ENCODE measurements at places on chromosomes 6 and 20.

GRCh38 chr6:1079525-1079924, 232.4 kb upstream of the FOXQ1 start:
- no peak for DNase-seq

GRCh38 chr6:158457616-158458278, 102.1 kb upstream of the TMEM181 start:
- no peak for DNase-seq

DNA sequence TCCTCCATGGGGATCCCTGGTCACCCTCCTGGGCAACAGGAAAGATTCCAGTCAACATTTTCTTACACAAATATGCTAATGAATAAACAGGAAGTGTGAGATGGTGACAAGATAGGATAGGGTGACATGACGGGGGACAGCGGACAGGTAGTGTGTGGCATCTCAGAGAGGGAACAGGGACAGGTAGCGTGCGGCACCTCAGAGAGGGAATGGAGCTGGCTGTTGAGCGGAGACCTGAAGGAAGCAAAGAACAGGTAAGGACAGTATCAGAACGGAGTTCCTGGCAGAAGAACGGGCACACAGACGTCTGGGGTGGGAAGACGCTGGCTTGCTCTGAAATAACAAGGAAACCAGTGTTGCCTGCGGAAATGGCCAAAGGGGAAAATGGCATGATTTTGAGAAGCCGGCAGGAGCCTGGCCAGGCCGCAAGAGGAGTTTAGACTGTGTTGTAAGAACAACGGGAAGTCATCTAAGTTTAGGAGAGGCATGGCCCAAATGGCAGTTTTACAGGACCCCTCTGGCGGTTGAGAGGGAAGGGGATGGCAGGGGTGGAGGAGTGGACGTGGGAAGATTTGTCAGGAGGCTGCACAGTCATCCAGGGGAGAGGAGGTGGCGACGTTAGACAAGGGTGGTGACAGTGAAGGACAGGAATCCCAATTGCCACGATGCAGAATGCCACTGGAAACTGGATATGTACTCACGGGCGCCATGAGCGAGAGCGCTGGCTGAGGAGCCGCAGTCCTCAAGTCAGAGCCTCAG, 111.6 kb downstream of the JPH2 start:
- no peak for DNase-seq

- DNase-seq = no peak
Observed at GRCh38 chr6:100379386-100379785, 85.3 kb downstream of the SIM1 start.

- no peak for DNase-seq
Observed at GRCh38 chr6:39852324-39852723, 60.1 kb downstream of the DAAM2 start.

GRCh38 chr6:79750806-79751205, 119.7 kb downstream of the SH3BGRL2 start:
- DNase-seq = no peak

DNA sequence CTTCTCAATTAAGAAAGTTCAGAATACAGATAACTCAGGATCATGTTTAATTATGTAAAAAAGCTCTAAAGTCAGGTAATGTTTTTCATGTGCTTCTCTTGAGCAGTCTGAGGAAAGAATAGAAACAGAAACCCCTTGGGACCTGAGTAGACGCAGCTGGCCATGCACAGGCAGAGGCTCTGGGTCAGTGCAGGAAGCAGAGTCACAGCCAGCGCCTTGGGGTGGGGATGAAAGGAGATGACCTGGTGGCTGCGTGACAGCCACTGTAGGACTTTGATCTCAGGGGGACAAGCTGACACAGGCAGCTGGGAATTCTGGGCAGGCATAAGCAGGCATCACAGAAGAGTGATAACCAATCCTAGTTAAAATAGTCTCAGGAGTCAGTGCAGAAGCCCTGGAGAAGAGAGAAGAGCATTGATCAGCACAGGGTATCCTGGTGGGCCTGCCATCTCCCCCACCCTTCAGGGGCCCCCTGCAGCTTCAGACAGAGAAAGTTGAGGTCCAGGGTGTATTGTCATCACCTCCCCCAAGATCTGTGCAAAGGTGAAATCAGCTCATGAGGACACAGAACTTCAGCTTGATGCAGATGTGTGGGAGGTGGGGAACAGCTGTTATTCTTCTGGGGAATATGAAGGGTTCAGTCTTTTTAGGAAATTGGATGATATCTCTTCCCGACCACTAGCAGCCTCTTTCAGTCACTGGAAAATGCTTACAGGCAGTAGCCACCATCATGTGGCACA, 6.4 kb downstream of the HLA-DQB1 start:
- DNase-seq = no peak

DNA sequence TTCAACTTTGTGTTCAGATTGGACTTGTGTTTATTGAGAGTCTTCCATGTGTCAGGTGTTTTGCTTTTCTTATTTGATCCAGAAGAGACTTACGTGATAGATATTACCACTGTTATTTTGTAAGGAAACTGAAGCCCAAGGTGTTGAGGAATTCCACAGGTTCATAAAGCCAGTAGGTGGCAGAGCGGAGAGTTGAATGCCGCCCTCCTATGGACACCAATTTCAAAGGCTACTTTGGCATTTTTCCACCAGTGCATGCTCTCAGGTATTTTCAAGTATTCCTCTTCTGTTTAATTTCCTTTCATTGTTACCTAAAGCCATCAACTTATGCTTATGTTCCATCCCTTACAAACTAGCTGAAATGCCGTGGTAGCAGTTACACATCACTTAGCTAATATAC, 14.0 kb upstream of the COL10A1 start:
- DNase-seq = no peak

DNA sequence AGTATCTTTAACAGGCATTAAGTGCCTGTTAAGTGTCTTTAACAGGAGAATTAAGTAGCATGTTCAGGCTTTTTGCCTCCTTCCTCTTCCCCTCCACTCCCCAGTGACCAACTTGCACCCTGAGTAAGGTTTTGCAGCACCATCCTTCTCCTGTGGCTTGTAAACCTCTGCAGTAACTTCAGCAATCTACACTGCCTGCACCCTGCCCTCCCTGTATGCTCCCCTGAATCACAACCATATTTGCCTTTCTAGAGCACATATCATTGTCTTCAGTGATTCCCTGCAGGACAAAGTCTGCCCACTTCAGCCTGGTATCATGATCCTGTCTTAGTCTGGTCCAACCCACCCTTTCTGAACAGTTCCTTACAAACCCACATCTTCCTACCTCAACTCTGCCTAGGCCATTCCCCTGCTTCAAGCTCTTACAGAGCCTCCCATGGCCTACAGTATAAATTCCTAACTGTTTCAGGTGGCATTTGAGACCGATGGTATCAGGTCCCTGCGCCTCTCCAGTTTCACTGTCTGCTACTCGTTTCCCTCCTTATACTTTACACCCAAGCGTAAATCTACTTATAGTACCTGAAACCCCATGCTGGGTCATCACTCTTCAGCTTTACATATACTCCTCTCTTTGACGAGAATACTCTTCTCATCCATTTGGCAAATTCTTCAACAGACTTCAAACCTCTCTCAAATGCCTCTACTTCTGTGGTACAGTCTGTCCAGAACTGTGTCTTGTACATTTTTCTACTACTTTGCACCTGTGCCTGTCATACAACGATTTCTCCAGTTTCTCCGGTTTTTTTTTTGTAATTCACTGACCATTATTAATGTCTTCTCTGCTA, 69.8 kb downstream of the ZHX3 start:
- DNase-seq = no peak

GRCh38 chr20:15098351-15098750, 760.9 kb upstream of the FLRT3 start:
- DNase-seq = no peak

- DNase-seq = peak; percentile 72
Observed at GRCh38 chr6:136226027-136226673, 24.0 kb downstream of the MTFR2 start.

DNA sequence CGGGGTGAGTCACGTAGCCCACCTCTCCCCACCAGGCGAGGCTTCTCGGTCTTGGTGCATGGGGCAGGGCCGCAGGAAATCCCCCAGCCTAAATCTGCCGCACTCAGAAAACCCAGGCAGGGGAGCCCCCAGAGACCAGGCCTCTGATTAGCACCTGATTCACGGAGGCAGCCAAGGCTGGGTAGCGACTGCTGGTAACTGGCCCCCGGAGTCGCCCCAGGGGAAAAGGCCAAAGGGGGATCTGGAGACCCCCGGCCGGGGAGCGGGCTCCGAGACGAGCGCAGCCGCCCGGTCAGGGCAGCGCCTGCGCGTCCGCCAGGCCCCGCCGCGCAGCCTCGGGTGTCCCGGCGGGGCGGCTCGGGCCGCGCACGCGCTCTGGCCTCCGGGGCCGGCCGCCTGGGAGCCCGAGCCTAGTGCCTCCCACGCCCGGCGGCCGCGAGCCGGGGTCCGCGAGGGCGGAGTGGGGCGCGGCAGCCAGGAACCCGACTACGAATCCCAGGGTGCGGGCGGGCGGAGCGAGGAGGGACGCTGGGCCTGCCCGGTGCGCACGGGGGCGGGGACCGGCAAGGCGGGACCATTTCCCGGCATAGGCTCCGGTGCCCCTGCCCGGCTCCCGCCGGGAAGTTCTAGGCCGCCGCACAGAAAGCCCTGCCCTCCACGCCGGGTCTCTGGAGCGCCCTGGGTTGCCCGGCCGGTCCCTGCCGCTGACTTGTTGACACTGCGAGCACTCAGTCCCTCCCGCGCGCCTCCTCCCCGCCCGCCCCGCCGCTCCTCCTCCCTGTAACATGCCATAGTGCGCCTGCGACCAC, at the start of gene DUSP22:
Gene DUSP22 (plus strand): TSS at position 791 of the 809 bp plus-strand sequence. CDS start 53 bp downstream, outside the sequence.
- peak; percentile 63 for DNase-seq

DNA sequence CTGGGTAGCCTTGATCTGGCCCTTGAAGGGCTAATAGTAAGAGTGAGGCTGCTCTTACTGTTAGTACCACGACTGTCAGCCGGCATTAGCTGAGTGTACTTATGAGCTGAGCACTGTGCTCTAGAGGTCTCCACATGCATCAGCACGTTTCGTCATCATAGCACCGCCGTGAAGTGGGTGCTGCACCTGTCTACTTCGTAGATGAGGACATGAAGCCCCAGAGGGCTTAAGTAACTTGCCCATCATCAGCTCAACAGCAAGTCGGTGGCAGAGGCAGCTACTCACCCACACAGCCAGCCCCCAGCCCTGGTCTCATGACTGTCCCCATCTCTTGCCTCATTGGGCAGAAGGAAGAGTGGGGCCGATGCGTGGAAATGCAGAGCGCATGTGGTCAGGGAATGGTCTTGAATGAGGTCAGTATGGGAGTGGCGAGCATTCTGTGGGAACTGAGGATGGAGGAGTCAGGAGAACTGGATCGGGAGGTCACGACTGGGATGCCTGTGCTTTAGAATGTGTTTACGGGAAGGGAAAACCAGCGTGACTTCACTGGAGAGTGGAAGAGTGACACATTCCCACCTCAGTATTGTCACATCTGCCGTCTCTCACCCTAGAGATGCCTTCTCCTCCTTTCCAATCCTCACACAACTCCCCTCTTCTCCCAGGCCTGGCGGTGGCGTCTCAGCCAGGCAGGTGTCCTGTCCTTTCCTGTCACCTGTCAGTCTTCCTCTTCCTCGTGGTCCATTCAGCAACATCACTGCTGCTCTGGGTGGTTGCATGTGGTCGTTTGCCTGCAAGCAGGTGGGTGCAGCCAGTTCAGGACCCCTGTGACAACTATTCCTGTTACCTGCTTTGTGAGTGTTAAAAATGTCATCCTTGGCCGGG, 6.0 kb downstream of the SYTL3 start:
- no peak for DNase-seq

- DNase-seq = peak; percentile 40
Observed at GRCh38 chr6:152897807-152898399, 84.9 kb downstream of the FBXO5 start.

DNA sequence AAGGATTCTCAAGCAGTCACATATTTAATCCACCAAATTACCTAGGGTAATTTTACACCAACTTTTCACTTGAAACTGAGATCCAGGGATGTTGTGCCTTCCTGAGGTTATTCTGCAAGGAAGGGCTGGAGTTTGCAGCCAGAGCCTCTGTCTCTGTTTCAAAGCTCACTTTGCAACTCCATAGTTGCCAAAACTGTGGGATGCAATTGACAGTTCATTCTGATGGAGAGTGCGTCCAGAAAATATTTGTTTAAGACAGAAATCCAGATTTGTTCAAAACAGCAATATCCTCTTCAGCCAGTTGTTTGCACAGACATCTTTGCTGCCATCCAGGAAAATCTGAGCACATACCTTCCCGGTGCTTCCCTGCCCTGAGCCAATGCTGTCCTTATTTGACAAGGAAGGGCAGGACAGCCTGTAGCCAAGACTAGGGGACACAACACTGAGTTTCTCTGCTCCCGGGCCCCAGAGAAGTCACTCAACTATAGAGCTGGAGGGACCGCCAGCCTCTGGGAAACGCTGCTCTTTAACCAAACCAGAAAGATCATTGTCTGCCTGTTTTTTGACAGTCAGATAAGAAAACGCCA, 297.4 kb downstream of the HIVEP2 start:
- no peak for DNase-seq

GRCh38 chr6:99282479-99283062, 66.9 kb downstream of the FAXC start:
- DNase-seq = no peak

DNA sequence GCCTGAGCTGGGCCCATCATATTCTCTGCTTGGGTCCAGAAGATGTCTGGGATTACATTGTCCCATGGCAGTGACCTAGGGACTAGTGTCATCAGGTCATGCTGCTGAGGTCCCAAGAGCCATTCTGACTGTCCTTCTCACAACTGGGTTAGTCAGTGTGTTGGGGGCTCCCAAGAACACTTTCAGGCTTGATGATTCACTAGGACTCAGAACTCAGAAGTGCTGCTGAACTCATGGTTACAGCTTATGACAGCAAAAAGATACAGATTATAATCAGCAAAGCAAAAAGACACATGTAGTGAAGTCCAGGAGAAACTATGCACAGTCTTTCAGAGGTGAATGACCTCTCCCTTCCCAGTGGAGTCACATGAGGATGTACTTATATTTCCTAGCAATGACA, 107.8 kb downstream of the SYNE1 start:
- no peak for DNase-seq

GRCh38 chr6:138689849-138690248, 83.7 kb upstream of the CCDC28A start:
- no peak for DNase-seq

GRCh38 chr6:110041830-110042229, 63.7 kb downstream of the GPR6 start:
- DNase-seq = no peak

DNA sequence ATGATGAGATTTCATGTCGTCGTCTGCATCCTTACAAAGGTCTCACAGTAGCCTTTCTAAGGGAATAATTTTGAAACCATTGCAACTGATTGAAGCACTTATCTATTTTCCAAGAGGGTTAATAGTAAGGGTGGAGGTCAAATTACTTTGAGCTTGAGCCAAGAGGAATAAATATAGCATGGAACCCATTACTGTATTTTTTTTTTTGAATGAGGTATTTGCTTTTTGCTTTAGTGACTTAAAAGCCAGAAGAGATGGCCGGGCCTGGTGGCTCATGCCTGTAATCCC, 78.3 kb downstream of the SCAND1 start:
- no peak for DNase-seq

Measured in hematopoietic multipotent progenitor cell treated with erythropoietin and hydrocortisone succinate and interleukin-3 and kit ligand, for 17 days (in vitro differentiated cells).